Activated CD4-positive, alpha-beta T cell treated with anti-CD3 and anti-CD28 coated beads, Interleukin-2, amount 10 ng/mL, durations not matched to agents 24 days and 14 days (primary cell): ENCODE measurements at places on chromosomes 11 and 22. TPM values are rescaled to one million over a fixed set of nuclear protein-coding genes. Genes with fewer than 3 reads are reported as not detected.

UBASH3B gene
- 10.9 and 14.8 TPM in 2 replicates for total RNA-seq

WDR74 gene
- total RNA-seq, result 145 and 153 TPM in 2 replicates

ZP1 gene
- not detected in 2 replicates for total RNA-seq

SHISA8 gene
- total RNA-seq, result 5.3 and 5.7 TPM in 2 replicates

TSPAN18 gene
- 1.4 and 1.5 TPM in 2 replicates for total RNA-seq

LYVE1 gene
- total RNA-seq, result not detected in 2 replicates

TRIM66 gene
- total RNA-seq, result 11.9 and 13.4 TPM in 2 replicates

OR4A16 gene
- not detected in 2 replicates for total RNA-seq

C22orf42 gene
- total RNA-seq, result not detected in 2 replicates

OSBPL5 gene
- 2.3 and 3.4 TPM in 2 replicates for total RNA-seq

CABP4 gene
- total RNA-seq, result 0.66 and 0.68 TPM in 2 replicates

LRP4 gene
- total RNA-seq, result 0.12 and 0.31 TPM in 2 replicates

MRGPRE gene
- not detected in 2 replicates for total RNA-seq

SLC22A8 gene
- total RNA-seq, result not detected in 2 replicates

CRELD2 gene
- total RNA-seq, result 46.8 and 47.4 TPM in 2 replicates

NNMT gene
- not detected in 2 replicates for total RNA-seq

MISFA gene
- total RNA-seq, result 3.4 and 3.5 TPM in 2 replicates

PTPRCAP gene
- 85.1 and 90.3 TPM in 2 replicates for total RNA-seq

DEUP1 gene
- not detected in 2 replicates for total RNA-seq

RRP7A gene
- total RNA-seq, result 141 and 150 TPM in 2 replicates

MS4A12 gene
- not detected in 2 replicates for total RNA-seq
